ENCODE measurements at places on chromosomes 3 and 15.

DNA sequence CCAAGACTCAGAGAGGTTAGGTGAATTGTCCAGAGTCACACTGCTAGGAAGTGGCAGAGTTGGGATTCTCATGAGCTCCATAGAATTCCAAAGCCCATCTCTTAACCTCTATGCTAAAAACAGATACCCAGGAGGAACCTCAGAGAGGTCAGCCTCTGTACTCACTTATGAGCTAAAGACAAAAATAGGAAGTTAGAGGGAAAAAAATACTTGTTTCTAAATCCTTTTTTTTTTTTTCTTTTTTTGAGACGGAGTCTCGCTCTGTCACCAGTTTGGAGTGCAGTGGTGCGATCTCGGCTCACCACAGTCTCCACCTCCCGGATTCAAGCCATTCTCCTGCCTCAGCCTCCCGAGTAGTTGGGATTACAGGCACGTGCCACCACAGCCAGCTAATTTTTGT lies 31.4 kb downstream of the FSD2 start:
- DNase-seq = no peak

- DNase-seq = no peak
Observed at GRCh38 chr3:155462672-155463071, 169.2 kb upstream of the STRIT1 start.

GRCh38 chr15:85430406-85431204 lies 50.2 kb downstream of the AKAP13 start:
- no peak for DNase-seq

DNA sequence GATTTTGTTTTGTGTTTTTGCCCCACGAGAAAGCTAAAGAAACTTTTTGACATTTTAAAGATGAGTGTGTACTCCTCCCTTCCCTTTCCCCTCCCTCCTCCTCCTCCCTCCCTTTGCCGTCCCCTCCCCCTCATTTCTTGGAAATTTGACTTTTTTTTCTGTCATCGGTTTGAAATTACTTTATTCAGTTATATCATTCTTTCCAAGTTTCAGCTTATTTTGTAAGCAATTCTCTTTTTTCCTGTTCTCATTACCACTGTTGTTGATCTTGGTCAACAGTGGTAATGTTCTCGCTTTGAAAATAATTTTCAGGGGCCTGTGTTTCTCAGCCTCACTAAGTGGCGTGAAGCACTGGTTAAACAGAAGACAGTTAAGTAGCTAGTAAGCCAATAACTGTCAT lies 178.4 kb downstream of the AKAP13 start:
- no peak for DNase-seq

GRCh38 chr3:189739378-189739777 lies 108.2 kb downstream of the TP63 start:
- no peak for DNase-seq

DNA sequence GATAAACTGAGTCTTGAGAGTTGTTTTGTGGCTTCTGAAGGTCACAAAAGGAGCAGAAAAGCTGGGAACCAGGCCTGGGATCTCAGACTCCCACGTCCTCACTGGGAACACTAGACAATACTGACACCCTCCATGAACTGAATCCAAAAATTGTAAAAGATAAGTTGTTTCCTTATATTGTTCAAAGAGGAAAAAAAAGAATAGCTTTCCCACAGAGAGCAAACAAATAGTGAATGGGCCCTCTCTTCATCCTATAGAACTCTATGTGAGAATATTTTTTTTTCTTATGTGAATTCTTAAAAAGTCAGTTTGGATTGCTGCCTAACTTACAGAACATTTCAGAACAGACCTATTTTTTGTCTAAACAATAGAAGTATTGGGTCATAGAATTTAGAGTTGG lies 203.5 kb downstream of the MECOM start:
- no peak for DNase-seq

Measured in IMR-90 (cell line).